ENCODE measurements at places on chromosomes 6 and 20. TPM values are rescaled to one million over a fixed set of nuclear protein-coding genes. Genes with fewer than 3 reads are reported as not detected.

- no peak for DNase-seq
Measured at GRCh38 chr6:39932386-39932910, 1.8 kb downstream of the MOCS1 start.

- no peak for DNase-seq
Measured at GRCh38 chr6:168524571-168525001, 83.6 kb downstream of the SMOC2 start.

GRCh38 chr6:129660346-129660676, 49.7 kb downstream of the ARHGAP18 start:
- DNase-seq, result no peak

Gene AKAP7
- total RNA-seq, result 10.1 TPM

Gene SH3BGRL2
- total RNA-seq, result 11.9 TPM

- DNase-seq, result no peak
Measured at GRCh38 chr6:157649311-157650260, 173.5 kb upstream of the SNX9 start.

Gene PDYN
- not detected for total RNA-seq

Gene GTF2H4
- 25.3 TPM for total RNA-seq

Gene SDCBP2
- 4.4 TPM for total RNA-seq

Gene LY6G5C
- 2.2 TPM for total RNA-seq

DNA sequence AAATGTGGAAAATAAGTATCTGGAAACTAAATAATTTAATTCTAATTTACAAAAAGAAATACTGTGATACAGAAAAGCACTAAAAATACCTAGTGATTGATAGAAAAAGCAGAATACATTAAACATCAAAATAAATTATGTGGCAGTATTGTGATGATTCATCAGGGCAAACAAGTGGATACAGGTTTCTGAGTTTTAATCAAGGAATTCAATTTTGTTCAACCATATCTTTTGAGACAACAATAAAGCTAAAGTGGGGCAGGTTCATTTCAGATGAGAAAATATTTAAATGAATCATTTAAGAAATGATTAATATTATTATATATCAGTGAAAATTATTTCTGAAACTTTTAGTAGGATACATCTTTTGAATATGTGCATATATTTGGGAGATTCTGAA, 49.8 kb downstream of the GRIK2 start:
- DNase-seq, result no peak

Gene SYTL3
- 3.7 TPM for total RNA-seq

Gene LIN28B
- not detected for total RNA-seq

- no peak for DNase-seq
Measured at GRCh38 chr6:158125271-158125670, 42.8 kb downstream of the SERAC1 start.
